Kidney (tissue), 22 donors: ENCODE measurements at places on chromosomes 2 and 18.

DNA sequence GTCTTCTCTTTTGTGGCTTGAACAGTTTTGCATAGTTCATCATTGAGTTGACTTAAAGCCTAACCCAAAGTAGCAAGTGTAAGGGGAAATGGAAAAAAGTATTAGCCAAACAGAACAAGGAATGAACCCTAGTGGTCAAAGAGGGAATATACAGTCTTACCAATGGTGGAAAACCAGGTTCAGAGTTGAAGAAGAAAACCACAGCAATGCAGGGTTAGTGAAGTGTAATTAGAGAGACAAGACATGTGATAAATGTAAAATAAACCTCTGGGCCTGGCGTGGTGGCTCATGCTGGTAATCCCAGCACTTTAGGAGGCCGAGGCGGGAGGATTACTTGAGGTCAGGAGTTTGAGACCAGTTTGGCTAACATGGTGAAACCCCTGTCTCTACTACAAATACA is 2.4 kb downstream of the TTN start:
- no peak overlapping the region for H3K27ac ChIP-seq
- H3K36me3 ChIP-seq: no peaks in the 10 kb centered on the region
- no peak for DNase-seq
- H3K27me3 ChIP-seq: no peaks in the 10 kb centered on the region
- H3K4me3 ChIP-seq: no peak overlapping the region

- no peak for DNase-seq
- no peak overlapping the region for H3K4me3 ChIP-seq
- H3K27ac ChIP-seq: no peak overlapping the region
- H3K4me1 ChIP-seq: no peaks in the 10 kb centered on the region
- peaks cover 30% of the 10 kb centered on the region for H3K36me3 ChIP-seq
- H3K27me3 ChIP-seq: no peaks in the 10 kb centered on the region
Measured at GRCh38 chr2:37143974-37144373, 12.8 kb downstream of the EIF2AK2 start.

DNA sequence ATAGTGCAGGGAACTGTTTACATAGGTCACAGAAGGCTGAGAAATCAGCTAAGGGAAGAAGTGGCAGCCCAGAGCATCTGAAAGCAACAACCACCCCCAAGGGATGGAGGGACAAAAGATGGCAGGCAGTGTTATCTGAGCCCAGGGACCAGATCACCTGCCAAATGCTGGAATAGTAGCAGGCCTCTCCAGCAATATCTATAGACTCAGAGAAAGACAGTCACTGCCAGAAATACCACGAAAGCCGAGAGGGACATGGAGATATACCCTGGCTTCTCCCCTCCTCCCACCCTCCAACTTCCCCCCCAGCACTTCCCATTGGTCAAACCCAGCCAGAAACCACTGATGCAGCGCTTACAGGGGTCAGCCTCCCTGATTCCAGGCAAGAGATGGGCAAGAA is 58.4 kb upstream of the PPP1CB start:
- no peak for DNase-seq
- H3K4me1 ChIP-seq: peaks cover 9% of the 10 kb centered on the region
- H3K27me3 ChIP-seq: no peaks in the 10 kb centered on the region
- no peak overlapping the region for H3K4me3 ChIP-seq

- H3K4me1 ChIP-seq: peaks cover 4% of the 10 kb centered on the region
- no peak overlapping the region for H3K27ac ChIP-seq
- no peak for DNase-seq
- H3K4me3 ChIP-seq: no peak overlapping the region
- no peaks in the 10 kb centered on the region for H3K36me3 ChIP-seq
Measured at GRCh38 chr2:189876271-189876670, 92.0 kb downstream of the PMS1 start.

- no peaks in the 10 kb centered on the region for H3K27me3 ChIP-seq
- H3K27ac ChIP-seq: no peak overlapping the region
- H3K36me3 ChIP-seq: no peaks in the 10 kb centered on the region
- no peak overlapping the region for H3K4me3 ChIP-seq
- H3K4me1 ChIP-seq: no peaks in the 10 kb centered on the region
Measured at GRCh38 chr2:226063704-226064440, 664.4 kb downstream of the NYAP2 start.

GRCh38 chr18:74528913-74529312 is 5.4 kb upstream of the CNDP1 start:
- no peaks in the 10 kb centered on the region for H3K27me3 ChIP-seq
- H3K4me3 ChIP-seq: no peak overlapping the region
- H3K4me1 ChIP-seq: peaks cover 14% of the 10 kb centered on the region

DNA sequence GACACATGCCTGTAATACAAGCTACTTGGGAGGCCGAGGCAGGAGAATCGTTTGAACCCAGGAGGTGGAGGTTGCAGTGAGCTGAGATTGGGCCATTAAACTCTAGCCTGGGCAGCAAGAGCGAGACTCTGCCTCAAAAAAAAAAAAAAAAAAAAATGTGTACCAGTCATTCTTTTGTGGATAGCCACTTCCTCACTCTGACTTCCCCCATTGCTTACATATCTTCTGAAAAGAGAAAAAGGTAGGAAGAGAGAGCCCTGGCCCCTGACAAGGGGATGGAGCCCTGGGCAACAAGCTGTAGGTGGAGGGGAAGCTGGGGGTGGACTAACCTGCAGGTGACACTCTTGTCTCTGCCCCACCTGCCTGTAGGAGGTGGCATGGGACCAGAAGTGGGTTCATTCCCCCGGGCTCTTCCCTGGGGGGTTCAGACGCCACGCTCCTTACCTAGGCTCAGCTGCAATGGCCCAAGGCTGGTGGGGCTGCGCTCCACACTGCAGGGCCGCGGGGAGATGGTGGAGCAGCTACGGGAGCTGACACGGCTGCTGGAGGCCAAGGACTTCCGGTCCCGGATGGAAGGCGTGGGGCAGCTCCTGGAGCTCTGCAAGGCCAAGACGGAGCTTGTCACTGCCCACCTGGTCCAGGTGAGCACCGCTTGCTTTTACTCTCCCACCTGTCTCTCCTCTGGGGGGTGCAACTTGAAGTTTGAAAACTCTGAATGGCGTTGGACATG is 39.1 kb downstream of the PCARE start:
- H3K27ac ChIP-seq: no peak overlapping the region
- H3K4me3 ChIP-seq: no peak overlapping the region
- no peak for DNase-seq

DNA sequence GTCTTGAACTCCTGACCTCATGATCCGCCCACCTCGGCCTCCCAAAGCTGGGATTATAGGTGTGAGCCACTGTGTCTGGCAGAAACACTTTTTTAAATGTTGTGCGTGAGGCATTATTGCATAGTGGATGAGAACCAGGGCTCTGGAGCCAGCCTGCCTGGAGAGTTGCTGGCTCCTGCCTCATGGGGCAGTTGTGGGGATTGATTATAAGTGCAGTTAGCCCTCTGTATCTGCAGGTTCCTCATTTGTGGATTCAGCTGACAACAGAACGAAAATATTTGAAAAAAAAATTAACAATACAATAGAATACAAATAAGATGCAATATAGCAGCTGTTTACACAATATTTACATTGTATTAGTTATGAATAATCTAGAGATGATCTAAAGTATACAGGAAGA is 129.4 kb upstream of the EML6 start:
- no peaks in the 10 kb centered on the region for H3K36me3 ChIP-seq
- no peak for DNase-seq
- no peak overlapping the region for H3K27ac ChIP-seq
- H3K27me3 ChIP-seq: no peaks in the 10 kb centered on the region
- no peaks in the 10 kb centered on the region for H3K4me1 ChIP-seq

DNA sequence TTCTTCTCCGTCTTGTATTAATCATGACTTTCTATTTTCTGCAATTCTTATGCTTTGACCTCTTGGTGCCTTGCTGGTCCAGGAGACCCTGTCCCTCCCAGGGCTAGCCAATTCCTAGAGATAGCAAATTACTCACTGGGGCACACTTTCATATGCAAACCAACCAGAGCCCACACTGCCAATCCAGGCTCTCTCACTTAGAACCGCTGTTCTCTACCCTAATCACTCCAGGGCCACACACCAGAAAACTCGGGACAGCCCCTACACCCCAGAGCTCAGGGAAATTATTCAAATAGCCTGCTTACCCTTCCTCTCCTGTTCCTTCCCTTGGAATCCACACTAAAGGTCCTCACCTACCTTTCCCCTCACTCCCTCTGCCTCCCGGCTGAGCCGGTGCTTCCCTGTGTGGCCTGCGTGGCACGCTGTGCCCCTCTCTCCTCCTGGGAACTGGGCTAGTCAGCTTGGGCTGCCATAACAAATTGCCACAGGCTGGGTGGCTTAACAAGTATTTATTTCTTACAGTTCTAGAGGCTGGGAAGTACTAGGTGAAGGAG is 41.7 kb downstream of the VWA3B start:
- no peak for DNase-seq
- H3K4me3 ChIP-seq: no peak overlapping the region
- H3K27ac ChIP-seq: no peak overlapping the region
- no peaks in the 10 kb centered on the region for H3K36me3 ChIP-seq
- no peaks in the 10 kb centered on the region for H3K4me1 ChIP-seq

DNA sequence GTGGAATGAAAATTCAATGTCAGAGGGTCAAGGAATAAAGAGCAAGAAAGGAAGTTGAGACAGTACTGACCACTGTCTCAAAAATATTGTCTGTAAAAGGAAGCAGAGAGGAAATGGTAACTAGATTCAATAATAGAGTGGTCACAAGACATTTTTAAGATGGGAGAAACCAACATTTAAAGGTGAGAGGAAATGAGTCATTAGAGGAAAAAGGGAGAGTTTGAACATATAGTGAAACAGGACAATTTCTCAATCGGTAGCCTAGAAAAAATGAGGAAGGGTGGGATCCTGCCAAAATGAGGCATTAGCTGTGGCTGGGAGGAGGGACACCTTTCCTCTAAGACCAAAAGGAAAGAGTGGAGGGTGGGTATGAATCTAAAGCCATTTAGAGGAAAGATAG is 288.5 kb downstream of the SP3 start:
- no peaks in the 10 kb centered on the region for H3K27me3 ChIP-seq
- no peak overlapping the region for H3K27ac ChIP-seq
- H3K36me3 ChIP-seq: no peaks in the 10 kb centered on the region

- DNase-seq: no peak
- H3K4me3 ChIP-seq: no peak overlapping the region
- H3K4me1 ChIP-seq: peaks cover 2% of the 10 kb centered on the region
- H3K27me3 ChIP-seq: no peaks in the 10 kb centered on the region
- H3K27ac ChIP-seq: peak overlapping the region; percentile 1
Measured at GRCh38 chr18:35942133-35942532, 30.3 kb upstream of the RMP24 start.
